Cortex of kidney (tissue), 1 donor: ENCODE measurements at places on chromosomes 7 and 10.

- DNase-seq: no peak
These were observed 255.1 kb upstream of the PPP2R2D start for GRCh38 chr10:131645756-131646155.

GRCh38 chr7:1555813-1556543 is at the start of gene TMEM184A:
Gene TMEM184A, minus strand, starts transcription at chr7:1556205. Its CDS starts 721 bp downstream, at chr7:1555484.
- no peak for DNase-seq

GRCh38 chr10:126558881-126559280 is 111.6 kb downstream of the C10orf90 start:
- no peak for DNase-seq

GRCh38 chr7:52831321-52831720 is 204.1 kb upstream of the POM121L12 start:
- no peak for DNase-seq

DNA sequence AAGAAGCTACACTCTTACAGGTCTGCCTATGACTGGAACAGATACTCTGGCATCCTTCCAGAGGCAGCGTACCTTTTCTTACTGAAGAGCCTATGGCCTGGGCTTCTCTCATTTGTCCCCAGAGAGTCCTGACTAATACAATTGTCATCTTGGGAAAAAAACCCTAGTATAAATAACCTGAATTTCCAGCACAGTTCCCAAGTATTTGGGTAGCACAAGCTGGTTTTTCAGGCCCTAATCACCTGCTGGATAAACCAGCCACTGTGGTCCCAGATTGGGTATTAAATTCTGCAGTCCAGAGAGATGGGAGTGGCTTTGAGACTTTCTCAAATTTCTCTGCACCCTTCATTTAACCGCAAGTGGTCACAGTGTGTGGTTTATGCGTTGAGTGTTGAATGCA is 186.8 kb upstream of the NEBL start:
- DNase-seq: no peak

GRCh38 chr7:47482013-47482875 is 99.7 kb downstream of the TNS3 start:
- no peak for DNase-seq

- DNase-seq: no peak
These were observed 32.0 kb upstream of the CFAP46 start for GRCh38 chr10:132974249-132974796.

GRCh38 chr7:88842201-88842600 is 46.7 kb upstream of the TEX47 start:
- no peak for DNase-seq

- DNase-seq: no peak
These were observed 96.6 kb upstream of the TMEM196 start for GRCh38 chr7:19869979-19870378.
